ENCODE measurements at places on chromosomes 2 and 18.

- no peak for DNase-seq
Measured at GRCh38 chr2:227491386-227491785, 19.4 kb downstream of the AGFG1 start.

DNA sequence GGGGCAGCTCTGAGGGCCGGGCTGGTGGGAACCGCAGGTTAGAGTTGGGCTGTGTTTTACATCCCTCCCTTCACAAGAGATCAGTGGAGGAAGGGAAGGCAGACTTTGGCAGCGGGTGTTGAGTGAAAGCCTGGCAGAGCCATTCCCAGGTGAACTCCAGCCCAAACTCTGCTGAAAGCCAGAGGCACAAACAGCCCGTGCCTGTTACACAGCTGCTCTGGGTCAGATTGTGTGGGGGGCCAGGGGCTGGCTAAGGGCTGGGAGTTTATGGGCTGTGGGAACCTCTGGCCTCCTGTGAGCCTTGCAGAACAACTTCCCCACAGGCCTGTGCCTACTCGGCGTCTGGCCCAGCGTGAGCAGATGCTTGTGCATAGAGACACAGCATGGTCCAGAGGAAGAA is 286.8 kb downstream of the CLIP4 start:
- no peak for DNase-seq

DNA sequence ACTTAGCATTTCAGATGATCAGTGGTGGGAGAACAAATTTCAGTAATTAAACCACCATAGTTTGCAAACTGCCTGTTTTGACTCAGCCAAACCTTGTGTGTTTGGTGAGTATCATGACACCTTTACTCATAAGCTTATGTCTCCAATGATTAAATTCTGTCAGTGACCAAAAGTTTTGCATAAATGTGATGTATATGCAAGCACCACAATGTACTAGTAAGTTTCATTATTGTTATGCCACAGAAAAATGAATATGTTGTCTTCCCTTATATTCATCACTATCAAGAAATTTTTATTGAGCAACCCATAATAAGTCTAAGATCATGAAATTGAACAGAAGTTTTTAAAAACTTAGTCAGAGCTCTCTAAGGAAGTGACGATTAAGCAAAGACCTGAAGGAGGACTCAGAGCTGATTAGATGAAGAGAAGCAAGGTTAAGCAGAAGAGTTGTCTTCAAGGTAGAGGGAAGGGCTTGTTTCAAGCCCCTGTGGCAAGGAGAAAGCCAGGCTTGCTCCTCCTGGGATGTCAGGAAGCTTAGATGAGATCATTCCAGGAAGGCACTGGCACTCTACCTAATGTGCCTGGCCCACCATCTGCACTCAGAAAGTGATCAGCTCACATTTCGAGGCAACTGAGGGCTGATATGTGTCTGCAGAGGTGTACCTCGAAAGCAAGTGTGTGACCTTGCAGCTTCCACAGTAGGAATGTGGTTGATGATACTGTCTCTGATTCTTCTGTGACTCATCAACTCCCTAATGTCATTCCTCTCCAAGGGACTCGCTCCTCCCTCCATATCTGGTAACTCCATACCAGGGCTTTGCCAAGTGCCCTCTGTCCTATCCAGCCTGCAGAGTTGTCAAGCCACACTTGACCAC is 54.7 kb downstream of the KCTD18 start:
- no peak for DNase-seq

DNA sequence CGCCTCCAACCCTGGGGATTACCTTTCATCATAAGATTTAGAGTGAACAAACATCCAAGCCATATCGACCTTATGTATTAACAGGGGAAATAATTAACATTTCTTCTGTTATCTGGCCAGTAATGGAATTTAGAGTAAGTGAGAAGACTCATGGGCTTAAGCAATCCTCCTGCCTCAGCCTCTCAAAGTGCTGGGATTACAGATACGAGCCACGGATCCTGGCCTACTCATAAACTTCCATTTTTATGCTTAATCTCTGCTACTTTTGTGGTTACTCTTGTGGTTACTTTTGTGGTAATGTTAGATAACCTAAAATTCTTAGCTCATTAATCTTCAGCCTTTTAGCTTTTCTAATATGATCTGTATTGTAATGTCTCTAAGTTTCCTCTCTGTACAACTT is 159.3 kb upstream of the SLC8A1 start:
- no peak for DNase-seq

GRCh38 chr2:8195784-8196183 is 486.1 kb upstream of the ID2 start:
- no peak for DNase-seq

- no peak for DNase-seq
Measured at GRCh38 chr2:140597205-140597604, 1533.6 kb downstream of the LRP1B start.

GRCh38 chr2:69560147-69560482 is 83.4 kb downstream of the AAK1 start:
- DNase-seq, result no peak

DNA sequence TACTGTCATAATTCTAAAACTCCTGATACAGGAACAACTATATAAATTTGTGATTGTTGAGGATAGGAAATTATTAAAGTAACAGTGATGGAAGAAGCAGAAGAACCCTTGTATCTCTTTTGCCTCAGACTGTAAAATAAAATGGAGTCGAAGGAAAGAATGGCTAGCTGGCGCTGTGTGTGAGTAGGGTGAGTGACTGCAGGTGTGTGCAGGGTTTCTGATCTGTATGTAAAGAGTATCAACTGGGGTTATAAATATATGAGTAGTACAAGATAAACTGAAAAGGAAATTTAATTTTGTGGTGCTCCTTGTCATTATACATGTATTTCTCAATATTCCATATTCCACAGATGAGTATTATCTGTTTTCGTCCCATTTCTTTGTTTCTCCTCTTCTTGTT is 15.2 kb downstream of the POLI start:
- no peak for DNase-seq

- DNase-seq, result no peak
Measured at GRCh38 chr2:168343586-168343985, 96.2 kb upstream of the STK39 start.

All from activated naive CD4-positive, alpha-beta T cell (primary cell).